Lower lobe of right lung (tissue), 2 donors: ENCODE measurements at places on chromosomes 13 and 19. TPM values are rescaled to one million over a fixed set of nuclear protein-coding genes. Genes with fewer than 3 reads are reported as not detected.
A peak's percentile ranks its signal among the peaks of the same experiment; 100 is the strongest.

IGFL3 gene
- not detected for total RNA-seq

DIAPH3 gene
- 3.2 TPM for total RNA-seq

DNA sequence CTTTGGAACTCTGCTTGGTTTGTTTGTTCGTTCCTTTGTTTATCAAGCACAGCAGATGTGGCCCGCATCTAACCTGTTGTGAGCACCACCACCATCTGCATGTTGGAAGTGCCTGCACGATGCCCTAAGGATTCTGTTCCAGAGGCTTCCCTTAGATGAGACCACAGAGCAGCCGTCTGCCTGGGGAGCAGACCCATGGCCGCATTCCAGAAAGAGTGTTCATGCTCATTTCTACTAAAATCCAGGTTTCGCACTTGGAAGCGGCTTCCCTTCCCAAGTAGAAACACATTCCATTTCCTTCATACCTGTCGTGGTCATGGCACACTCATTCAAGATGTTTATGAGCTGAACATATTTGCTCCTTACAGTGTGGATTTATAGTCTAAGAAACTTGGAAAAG lies 27.2 kb downstream of the COL4A2 start:
- DNase-seq, result no peak

- no peak for DNase-seq
Observed at GRCh38 chr13:97302611-97303010, 80.5 kb downstream of the MBNL2 start.

- no peak for DNase-seq
Observed at GRCh38 chr13:101626925-101627555, 174.6 kb downstream of the ITGBL1 start.

- DNase-seq, result peak; percentile 90
Observed at GRCh38 chr19:57527136-57527881, at the start of gene ZNF549. TSS of gene ZNF549 (plus strand) at chr19:57527356. CDS start at chr19:57527574, 218 bp downstream.

DNA sequence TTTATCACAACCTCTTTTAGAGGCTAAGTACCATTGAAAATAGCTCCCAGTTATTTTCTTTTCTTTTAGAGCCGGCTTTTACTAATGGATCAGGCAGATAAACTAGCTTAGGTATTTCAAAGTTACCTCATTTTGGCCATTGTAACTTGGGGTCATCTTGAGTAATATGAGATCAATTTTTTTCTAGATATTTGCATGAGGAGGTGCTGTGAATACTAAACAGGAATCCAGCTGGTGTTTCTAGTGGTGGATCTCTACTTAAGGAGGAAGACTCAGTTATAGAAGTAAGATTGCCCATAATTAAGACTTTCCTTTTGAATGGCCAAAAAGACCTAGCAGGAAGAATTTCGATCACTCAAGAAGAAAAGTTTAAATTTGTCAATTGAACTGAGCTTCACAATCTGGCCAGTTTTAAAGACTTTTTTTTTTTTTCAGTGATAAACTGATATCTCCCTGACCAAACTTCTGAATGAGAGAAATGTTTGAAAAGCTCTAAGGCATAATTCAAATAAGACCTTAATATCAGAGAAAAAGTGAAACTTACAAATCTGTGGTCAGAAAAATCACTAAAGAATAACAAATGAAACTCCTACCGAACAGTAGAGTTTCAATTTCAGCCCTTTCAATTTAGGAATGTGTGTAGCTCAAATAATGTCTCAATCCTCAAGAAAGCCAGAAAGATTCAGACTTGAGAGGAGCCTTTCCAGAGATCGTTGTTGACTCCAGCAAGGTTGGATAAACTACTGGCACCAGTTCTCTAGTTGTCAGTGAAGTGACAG lies 11.6 kb upstream of the NAA16 start:
- DNase-seq, result no peak

C13orf46 gene
- 14.0 TPM for total RNA-seq

GRCh38 chr19:30968210-30968609 lies 381.0 kb downstream of the TSHZ3 start:
- DNase-seq, result no peak

- DNase-seq, result no peak
Observed at GRCh38 chr19:31451686-31452330, 102.6 kb upstream of the TSHZ3 start.

SCN1B gene
- total RNA-seq, result 9.8 TPM

EVI5L gene
- 11.7 TPM for total RNA-seq

DNA sequence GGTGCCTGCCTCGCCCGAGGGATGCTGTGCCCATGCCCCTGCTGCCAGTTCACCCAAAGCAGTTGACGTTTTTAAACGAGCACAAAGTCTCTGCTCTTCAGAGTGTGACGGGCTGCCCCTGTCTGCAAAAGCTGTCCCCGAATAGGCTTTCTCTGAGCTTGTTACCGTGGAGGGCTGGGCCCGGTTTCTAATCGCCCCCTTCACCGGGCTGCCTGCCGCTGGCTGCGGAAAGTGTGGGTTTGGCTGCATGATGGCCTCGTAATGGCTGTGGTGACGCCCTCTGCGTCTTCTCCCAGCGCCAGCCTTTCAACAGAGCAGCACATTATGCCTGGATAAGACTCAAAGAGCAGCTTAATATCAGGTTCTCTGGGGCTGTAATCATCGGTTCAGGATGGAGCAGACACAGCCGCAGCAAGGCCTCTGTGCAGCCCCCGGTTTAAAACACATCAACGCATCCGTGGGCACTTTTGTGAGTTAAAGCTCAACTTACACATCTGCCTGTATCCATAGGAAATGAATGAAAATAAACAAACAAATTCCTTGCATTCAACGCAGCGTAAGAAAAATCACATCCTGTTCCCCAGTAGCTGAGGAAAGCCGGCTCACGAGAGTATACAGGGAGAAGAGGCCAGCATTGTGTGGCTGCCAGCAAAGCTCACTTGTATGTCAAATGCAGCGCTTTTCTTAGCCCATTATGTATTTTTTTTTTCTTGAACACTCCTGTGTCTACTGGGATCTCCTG lies 166.4 kb upstream of the SOX1 start:
- no peak for DNase-seq

DNA sequence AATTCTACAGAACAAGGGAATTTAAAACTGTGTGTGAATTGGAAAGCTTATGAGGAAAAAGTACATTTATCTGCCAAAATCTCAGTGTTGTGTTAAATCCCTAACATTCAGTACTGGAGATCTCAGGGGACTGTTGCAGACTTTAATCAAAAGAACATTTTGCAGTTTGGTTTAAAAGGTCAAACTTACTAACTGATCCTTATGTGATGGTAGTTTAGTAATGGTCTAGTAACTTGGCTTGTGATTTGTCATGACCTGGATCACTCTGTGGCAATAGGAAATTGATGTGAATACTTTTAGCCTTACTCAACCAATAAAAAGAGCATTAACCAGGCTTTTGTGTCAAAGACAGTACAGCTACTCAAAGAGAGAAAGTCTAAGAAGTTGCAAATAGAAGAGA lies 862.1 kb upstream of the MIR17HG start:
- no peak for DNase-seq

GRCh38 chr13:44422755-44423643 lies 49.4 kb downstream of the SERP2 start:
- DNase-seq, result no peak

DNA sequence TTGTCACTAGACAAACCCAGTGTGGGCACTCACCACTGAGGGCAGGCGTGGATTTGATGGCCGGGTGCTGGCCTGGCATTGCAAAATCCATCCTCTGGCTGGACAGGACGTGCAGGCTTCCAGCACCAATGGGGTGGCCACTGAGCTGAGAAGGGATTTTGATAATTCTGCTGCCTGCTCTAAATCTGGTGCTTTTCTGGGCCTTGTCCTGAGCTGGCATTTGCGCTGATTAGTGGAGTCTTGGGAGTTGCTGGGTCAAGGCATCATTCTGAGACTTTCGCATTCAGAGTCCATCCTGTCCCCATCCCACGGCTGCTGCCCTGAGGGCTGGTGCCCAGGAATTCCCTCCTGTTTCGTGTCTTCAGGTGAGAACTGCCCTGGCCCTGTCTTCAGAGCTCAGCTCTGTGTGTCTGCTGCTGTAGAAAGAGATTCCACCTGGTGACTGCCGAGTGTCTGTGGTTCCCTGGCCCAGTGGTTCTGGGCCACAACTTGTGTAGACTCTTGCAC lies 65.9 kb upstream of the MCF2L start:
- no peak for DNase-seq

- DNase-seq, result no peak
Observed at GRCh38 chr13:92187378-92187989, 789.1 kb downstream of the GPC5 start.

GRCh38 chr13:94709001-94709834 lies 3.1 kb downstream of the SOX21 start:
- DNase-seq, result no peak

GRCh38 chr19:3771000-3771905 lies 775 bp downstream of the RAX2 start:
- DNase-seq, result no peak

- DNase-seq, result peak; percentile 90
Observed at GRCh38 chr19:926589-927350, 935 bp downstream of the ARID3A start.

- DNase-seq, result no peak
Observed at GRCh38 chr13:47066226-47066625, 169.4 kb upstream of the HTR2A start.

DNA sequence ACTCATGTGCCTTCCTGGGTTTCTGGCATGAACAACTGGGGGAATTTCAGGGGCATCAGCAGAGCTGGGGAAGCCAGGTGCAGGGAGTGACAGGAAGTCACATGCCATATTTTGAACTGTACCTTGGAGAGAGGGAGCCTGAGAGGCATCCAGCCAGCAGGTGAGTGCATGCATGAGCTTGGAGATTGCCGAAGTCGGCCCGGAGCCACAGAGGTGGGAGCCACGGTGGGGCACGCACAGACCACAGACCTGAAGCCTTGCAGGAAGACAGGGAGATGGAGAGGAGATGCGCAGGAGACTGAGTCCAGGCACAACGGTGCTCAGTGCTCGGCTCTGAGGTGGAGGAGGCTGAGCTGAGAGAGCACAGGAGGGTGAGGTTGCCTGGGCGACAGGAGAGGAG lies 55.1 kb downstream of the CDADC1 start:
- DNase-seq, result no peak

GRCh38 chr19:8210421-8211101 lies 1.4 kb downstream of the CERS4 start:
- DNase-seq, result no peak

GRCh38 chr13:31891472-31891871 lies 140.1 kb upstream of the FRY start:
- no peak for DNase-seq

DNA sequence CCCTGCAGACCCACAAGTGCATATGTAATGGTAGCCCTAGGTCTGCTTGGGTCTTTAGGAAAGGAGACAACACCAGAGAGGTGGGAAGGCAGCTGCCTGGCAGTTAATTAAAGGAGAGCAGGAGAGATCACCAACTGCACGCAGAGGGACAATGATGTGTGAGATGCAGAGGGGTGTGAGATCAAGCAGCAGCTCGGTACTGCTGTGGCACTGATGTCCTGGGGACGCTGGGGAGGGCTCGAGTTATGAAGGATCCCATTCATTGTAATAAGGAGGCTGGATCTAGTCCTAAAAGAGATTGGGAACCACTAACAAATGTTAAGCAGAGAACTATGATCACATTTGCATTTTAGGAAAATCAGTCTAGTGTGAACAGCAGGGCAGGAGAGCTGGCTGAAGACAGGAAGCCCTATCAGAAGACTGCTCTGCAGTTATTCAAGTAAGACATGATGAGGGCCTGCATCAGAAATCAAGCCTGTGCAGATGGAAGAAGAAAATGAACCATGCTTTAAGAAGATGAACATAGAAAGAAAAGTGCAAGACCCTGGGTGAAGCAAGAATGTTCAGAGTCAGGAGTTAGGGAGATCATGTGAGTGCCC lies 80.4 kb downstream of the DLEU7 start:
- no peak for DNase-seq

DNA sequence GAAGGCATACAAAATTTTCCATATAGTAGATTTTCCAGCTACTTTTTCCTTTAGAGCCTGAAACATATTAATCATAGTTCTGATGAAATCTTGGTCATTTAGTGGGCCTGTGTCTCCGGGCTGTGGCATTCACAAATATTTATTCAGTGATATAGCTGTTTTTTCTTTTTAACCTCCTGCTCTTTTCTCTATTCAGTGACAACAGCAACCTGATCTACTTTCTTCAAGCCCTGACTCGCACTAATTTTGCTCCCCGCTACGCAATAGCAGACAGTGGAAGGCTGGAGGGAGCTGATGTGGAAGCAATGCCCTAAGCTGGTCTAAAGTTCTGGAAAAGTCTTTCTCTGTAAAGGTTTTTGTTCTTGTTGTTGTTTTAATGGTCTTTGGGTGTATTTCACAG lies 289.7 kb downstream of the SLITRK6 start:
- DNase-seq, result no peak

PRR36 gene
- 2.5 TPM for total RNA-seq

DNA sequence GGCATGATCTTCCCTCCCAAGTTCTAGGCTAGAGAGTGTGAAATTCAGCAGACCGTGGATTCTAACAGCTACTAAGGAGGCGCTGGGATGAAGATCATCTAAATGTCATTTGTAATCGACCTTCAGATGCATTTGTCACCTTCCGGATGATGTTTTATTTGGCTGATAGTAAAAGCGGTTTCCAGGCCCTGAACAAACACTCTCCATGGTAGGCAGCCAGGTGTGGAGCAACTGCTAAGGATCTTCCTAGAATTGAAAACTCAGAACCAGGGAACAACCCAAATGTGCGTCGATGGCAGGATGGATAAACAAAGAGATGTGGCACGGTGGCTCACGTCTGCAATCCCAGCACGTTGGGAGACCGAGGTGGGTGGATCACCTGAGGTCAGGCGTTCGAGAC lies 107.2 kb upstream of the CACNA1A start:
- no peak for DNase-seq

- DNase-seq, result no peak
Observed at GRCh38 chr19:18655173-18655844, 18.5 kb downstream of the KLHL26 start.

DNA sequence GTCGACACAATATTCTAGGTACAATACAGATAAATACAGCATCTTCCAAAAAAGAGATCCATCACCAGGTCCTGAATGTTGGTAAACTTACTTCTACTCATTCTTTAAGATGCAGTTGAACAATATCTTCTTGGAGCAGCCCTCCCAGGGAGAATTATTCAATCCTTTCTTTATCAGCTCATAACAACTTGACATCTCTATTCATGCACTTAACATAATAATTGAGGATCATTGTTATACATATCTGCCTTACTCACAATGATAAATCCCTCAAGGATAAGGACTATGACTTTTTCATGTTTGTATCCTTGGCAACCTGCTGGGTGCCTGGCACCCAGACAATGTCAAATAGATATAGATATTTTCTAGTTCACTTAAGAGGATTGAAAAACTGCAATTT lies 219.5 kb downstream of the POU4F1 start:
- DNase-seq, result no peak

NLRP11 gene
- total RNA-seq, result not detected

- no peak for DNase-seq
Observed at GRCh38 chr19:41912899-41913537, 15.2 kb downstream of the ERFL start.

DPRX gene
- not detected for total RNA-seq

DNA sequence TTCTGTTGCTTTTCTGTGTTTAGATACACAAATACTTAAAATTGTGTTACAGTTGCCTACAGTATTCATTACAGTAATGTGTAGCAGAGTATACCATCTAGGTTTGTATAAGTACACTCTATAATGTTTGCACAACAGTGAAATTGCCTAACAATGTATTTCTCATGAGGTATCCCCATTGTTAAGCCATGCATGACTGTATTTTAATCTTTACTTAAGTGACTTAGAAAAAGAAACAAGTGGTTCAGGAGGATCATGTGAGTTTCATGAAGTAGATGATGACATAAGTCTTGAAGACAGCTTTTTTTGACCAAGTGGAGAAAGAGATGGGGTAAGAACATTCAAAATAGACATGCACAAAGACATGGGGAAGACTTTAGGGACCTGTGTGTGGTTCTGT lies 8.4 kb upstream of the KCTD4 start:
- no peak for DNase-seq
